ENCODE measurements at places on chromosomes 1 and 21.
A peak's percentile ranks its signal among the peaks of the same experiment; 100 is the strongest.

DNA sequence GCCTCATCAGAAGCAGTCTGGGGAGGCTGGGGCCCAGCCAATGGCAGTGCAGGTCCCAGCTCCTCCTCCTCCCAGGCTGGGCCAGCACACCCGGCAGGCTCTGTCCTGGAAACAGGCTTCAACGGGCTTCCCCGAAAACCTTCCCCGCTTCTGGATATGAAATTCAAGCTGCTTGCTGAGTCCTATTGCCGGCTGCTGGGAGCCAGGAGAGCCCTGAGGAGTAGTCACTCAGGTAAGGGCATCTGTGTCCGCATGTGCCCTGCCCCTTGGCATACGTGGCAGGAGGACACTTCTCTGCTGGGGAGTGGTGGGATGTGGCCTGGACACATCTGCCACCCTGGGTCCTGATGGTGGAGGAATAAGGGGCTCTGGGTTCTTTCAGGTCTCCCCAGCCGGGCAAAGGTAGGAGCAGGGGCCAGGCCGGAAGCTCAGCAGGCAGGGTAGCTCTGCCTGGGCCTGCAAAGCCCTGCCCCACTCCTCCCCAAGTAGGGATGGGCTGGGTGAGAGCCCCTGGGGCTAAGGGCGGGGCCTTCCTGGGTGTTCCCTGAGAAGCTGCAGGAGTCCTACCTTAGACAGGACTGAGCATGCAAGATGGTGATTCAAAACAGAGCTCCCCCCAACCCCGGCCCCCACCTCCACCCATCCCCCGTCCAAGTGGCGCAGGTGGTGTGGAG is at the start of gene GJB5:
Gene GJB5, plus strand, starts transcription at position 84 of the 674 bp plus-strand sequence. CDS start 2,284 bp downstream, outside the sequence.
- no peak for DNase-seq

DNA sequence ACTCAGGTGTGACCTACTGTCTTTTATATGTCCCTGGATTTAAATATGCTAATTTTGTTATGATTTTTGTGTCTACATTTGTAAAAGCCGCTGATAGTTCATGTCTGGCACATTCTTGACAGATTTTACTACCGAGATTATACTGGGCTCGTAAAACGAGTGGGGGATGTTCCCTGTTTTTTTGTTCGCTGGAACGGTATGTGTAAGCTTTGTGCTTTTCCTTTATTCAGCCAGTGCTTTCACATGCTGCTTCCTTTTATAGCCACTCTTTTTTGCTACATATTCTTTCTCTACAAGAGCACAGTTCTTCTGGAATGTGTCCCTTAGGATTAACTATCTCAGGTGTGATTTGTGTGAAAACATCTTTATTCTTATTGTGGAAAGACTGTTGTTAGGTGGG is 46.6 kb downstream of the ADARB1 start:
- DNase-seq: no peak

DNA sequence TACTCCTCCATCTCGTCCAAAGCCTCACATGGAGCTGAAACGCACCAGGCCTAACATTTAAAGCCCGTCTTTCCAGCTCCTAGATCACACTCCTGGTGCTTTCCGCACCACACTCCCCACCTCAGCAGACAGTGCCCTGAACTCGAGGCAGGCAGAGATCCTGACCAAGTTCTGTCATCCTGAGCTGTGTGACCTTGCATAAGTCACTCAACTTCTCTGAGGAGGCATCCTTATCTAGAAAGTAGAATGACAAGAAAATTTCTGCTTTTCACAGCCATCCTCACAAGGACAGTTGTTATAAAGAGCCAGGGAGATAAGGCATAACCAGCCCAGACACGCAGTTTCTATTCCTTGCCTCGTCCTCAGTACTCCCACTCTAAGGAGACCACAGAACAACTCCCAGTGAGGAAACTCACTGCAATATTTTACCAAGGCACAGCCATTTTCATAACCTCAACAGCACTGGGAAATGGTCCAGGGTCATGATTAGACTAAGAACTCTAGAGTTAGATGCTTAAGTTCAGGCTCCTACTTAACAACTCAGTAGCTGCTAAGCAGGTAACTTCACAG is 3.1 kb downstream of the LRP8 start:
- DNase-seq: no peak

DNA sequence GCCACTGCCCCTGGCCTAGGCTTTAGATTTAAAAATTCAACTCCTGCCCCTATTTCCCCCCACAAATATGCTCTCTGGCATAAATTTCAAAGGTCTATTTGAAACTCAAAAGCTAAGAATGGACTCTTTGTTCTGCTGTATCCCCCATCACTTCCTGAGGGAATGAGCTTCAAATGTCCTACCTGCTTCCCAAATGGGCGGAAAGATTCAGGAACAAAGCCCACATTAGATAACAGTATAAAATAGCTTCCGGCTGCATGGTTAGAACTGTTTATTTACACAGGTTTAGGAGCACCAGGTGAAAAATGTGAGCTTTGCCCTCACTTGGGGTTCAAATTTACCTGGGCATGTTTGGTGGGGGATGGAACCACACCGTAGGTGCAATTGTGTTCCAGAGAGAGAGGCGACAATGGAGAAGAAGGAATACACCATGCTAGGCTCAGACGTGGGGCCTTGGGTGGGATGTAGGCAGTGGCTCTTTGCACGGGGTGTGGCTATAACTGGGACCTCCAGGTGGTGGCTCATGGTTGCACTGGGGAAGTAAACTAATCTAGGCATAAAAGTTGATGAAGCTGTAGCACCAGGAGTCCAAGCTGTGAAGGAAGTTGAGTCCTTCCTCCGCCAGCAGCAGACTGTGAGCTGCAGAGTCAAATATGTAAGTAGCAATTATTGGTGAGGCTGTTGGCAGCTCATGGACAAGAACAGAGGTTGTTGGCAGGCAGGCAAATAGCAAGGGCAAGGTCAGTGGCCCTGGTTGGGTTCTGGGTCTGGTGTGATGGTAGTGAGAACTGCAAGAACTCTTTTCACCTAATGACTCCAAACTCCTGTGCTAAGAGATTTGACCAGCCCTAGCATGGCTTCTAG is 41.5 kb upstream of the SRSF10 start:
- no peak for DNase-seq

GRCh38 chr1:32769524-32770220 is 47.5 kb downstream of the YARS1 start:
- no peak for DNase-seq

DNA sequence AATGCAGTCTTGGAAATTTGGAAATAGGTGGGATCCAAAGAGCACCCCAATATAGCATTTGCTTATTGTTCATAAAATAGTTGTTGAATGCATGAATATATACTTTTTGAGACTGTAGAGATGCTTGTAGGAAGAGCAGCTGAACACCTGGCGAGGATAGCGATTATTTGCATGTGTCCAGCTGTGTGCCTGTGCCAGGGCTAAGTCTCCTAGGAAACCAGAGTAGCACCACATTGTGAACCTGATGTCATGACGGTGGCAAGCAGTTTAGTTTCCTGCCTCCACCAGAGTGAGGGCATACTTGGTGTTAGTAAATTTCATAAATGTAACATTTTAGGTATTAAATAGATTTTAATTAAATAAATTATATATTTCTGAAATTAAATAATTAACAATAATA is 37.3 kb upstream of the IRF2BP2 start:
- no peak for DNase-seq

GRCh38 chr1:163046071-163046470 is 23.1 kb upstream of the RGS4 start:
- no peak for DNase-seq

DNA sequence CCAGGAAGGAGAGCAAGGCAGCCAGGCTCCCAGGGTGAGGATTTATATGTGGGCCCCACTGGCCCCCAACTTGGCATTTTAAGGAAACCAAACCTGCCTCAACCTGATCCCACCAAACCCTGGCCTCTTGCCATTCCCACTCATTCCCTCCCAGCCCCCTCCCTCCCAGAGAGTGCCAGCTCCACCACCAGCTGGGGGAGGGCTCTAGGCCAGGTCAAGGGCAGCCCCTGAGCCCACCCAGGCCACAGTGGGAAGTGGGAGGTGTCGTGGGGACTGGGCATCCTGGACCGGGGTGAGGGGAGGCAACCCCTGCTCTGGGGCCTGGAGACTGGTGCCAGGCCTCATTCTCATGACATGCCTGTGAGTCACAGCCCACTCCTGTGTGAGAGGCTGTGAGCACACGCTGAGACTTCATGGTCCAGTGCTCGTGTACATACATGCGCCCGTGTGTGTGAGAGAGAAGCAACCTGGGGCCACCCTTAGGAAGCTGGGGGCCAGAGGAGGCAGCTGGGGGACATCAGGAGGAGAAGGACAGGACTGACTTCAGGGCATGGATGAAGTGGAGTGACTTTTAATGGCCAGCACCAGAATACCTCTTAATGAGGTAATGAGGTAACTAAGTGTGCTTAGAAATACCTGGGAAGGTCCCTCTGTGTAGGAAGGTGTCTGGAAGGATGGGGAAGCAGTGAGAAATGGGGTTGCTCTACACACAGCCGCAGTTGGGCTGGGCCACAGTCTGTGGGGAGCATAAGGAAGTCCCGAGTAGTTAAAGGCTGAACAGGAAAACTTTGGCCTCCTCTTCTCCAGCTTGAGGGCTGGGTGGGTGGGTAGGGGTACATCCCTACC is at the start of gene S100A2:
Gene S100A2, minus strand, starts transcription at position 316 of the 846 bp plus-strand sequence. CDS start 1,967 bp downstream, outside the sequence.
- peak; percentile 67 for DNase-seq

- no peak for DNase-seq
These were observed 2.4 kb upstream of the TARS2 start for GRCh38 chr1:150484861-150485260.

GRCh38 chr1:103788377-103788776 is 38.7 kb downstream of the AMY1C start:
- no peak for DNase-seq

GRCh38 chr1:90761781-90762589 is 44.9 kb upstream of the BARHL2 start:
- no peak for DNase-seq

DNA sequence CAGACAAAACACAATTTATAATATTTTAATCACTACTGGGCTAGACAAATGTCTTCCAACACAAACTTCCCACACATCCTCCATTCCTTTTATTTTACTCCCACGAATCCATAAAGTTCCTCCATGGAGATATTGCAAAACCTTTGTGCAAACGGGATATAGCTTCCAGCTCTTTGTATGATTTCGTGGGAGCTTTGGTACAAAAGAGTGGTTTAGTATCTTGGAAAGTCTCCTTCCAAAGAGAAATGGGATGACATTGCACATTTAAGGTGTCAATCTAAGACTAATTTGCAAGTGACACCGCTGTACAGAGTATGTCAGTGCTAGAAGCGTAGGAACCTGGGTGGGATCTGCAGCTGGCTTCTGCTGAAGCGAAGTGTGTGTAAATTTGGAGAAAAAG is 455.2 kb upstream of the RUNX1 start:
- no peak for DNase-seq

DNA sequence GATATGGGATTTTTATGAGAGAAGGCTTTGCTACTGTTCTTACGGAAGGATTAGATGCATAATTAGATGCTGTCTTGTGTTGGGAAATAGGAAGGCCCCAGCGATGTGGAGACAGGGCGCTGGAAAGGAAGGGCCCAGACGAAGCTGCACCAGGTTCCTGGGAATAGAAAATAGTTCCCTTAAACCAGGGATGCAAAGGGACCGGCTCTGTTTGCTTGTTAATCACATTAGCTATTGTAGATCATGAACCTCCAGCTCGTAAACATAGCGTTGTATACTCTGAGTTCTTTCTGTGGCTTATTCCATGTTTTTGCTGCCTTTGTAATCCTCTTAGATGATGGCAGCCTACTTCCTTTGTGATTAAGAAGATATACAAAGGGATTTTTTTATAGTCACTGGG is 79.8 kb upstream of the COX20 start:
- no peak for DNase-seq

- DNase-seq: no peak
These were observed 22.2 kb upstream of the MAPKAPK2 start for GRCh38 chr1:206662396-206663092.

- peak; percentile 24 for DNase-seq
These were observed 25.6 kb upstream of the PLA2G2E start for GRCh38 chr1:19949016-19949415.

GRCh38 chr1:214101246-214101645 is 113.5 kb downstream of the PROX1 start:
- DNase-seq: no peak

- DNase-seq: no peak
These were observed 181.5 kb upstream of the C1orf105 start for GRCh38 chr1:172238965-172239364.

DNA sequence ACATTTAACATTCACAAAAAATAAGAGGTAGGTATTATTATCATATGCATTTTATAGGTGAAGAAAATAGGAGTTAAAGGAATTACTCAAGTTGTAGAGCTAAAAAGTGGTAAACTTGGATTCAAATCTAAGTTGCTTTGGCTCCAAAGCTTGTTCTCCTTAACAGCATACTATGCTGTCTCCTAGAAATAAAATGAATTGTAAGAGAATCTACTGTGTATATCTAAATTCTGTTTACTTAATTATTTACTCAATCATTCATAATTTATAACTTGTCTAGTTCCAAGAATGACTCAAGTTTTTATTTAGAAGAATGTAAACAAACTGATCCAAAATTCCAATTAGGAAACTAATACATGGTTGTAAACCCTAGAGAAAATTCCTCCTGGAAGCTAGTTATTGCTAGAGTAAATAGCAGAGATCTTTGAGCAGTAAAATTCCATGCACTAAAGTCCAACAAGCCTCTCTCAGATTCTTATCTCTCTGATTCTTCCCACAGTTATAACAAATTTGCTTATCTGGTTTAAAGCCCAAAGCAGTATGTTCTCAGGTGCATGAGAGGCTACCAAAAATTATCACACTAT is 132.5 kb upstream of the DPT start:
- no peak for DNase-seq

DNA sequence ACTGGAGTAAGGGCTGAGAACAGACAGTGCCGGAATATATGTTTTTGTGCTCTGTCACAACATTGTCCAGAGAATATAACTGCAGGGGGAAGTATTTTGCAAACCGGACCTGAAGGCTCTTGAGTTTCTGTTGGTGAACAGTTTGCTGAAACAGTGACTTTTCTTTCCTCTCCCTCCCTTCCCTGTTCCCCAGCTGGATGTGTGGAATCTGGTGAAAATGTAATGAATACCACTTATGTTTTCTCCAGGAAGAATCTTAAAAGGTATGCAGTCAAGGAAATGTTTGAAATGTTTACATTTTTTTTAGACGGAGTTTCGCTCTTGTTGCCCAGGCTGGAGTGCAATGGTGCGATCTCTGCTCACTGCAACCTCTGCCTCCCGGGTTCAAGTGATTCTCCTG is 23.4 kb downstream of the CHAF1B start:
- DNase-seq: no peak

Measured in fibroblast of the conjunctiva (primary cell).